Sciatic nerve (tissue), 2 donors: ENCODE measurements at places on chromosomes 16 and 17. TPM values are rescaled to one million over a fixed set of nuclear protein-coding genes. Genes with fewer than 3 reads are reported as not detected.

Gene RCVRN
- total RNA-seq, result 1.0 TPM

DNA sequence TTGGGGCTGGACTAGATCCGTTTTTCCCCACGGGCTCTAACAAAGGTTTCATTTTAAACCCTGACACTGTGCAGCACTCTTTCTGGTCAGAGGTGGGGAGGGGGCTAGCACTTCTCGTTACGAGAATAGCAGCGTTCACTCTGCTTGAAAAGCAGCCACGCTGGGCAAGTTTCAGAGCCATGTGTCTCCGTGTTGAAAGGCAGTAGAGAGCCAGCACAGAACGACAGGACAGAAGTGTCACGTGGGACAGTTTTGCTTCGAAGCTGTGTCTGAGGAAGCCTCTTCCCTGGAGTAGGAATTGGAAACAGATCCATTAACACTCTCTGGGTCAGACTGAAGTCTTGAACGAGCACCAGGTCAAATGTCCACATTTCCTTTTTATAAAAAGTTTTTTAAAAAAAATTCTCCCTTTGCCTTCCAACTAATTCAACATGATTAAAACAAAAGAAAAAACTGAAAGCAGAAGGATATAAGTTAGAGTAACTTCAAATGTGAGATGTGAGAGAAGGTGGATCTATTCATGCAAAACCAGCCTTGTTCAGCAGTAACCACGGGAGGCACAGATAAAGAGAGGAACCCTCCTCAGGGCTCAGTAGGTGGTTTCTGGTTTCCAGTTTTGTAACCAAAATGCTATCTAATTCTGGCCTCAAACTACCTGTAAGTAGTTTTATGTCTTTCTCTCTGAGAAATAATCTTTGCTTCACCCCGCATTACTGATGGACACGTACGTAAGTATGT is 65.0 kb downstream of the SMG6 start:
- DNase-seq, result no peak

Gene TMEM114
- total RNA-seq, result not detected

DNA sequence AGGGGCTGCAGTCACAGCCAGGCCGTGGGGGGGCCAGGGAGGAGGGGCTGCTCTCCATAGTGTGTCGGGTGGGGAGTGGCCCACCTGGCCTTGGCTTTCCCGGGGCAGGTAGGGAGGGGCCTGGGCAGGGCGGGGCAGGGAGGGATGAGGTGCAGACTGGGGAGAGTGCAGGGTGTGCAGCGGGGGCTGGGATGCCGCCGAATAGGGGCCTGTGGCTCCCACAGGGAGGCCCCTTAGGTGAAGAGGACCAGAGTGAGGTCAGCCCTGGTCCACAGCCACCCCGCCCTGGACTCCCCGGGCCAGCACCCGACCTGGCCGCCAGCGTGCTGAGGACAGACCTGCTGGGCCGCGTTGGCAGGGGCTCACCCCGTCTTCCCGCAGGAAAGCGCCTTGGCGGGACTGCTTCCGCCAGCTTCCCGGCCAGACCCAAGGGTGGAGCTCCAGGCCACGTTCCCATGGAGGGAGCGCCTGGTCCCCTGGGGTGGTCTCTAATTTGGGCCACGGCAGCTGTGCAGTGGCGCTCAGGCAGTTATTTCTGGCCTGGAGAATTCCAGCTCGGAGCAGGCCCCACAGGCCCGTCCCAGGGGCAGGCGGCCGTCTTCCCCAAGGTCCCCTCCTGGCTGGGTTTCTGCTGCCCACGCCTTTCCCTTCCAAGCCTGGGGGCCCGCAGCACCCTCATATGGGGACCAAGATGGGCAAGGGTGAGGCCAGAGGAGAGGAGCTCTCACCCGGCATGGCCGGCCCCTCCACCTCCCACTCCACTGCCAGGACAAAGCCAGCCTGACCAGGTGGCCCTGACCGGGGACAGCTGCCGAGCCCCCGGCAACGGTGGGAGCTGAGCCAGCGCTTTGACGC is 27.9 kb downstream of the CACNA1H start:
- DNase-seq, result no peak

DNA sequence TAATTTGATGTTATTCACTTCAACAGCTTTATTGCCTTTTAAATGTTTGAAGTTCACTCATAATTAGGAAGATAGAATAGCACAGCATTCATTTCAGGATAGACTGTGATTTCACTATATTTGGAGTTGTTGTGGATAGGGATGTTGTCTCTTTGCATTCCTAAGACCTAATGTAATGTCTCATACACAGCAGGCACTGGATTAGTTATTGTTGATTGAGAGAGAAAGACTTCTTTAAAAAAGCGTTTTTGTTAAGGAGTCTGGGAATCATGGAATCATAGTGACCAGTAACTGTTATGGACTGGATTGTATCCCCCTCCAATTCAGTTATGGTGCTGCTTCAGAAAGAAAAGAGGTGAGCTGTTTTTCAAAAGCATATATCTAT is 122.0 kb downstream of the USP22 start:
- no peak for DNase-seq

Gene PROCA1
- 7.6 TPM for total RNA-seq

DNA sequence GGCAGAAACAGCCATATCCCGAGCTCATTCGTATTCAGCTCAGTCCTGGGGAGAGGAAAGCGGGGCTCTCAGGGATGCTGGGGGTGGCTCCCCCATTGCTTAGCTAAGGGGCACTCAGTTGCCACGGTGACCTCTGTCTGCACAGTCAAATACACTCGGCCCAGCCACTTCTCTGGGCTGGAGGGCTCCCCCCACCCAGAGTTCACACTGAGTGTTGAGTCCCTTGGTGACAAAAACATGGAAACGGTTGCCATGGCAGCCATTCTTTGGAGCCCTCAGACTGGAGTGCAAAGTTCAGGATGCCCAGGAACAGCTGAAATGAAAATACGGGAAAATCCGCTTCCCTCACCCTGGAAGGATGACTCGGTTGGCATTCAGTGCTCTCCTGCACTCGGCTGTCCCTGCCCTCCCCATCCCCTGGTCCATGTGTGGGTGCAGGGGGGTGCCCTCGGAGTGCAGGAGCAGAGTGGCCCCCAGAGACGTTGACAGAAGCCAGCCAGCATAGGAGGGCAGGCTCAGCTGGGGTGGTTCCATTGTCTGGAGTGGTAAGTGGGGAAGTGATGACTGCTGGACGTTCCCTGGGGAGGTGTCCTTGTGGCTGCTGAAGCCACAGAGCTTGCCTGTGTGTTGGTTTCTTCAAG is 216.5 kb downstream of the NTN1 start:
- no peak for DNase-seq

DNA sequence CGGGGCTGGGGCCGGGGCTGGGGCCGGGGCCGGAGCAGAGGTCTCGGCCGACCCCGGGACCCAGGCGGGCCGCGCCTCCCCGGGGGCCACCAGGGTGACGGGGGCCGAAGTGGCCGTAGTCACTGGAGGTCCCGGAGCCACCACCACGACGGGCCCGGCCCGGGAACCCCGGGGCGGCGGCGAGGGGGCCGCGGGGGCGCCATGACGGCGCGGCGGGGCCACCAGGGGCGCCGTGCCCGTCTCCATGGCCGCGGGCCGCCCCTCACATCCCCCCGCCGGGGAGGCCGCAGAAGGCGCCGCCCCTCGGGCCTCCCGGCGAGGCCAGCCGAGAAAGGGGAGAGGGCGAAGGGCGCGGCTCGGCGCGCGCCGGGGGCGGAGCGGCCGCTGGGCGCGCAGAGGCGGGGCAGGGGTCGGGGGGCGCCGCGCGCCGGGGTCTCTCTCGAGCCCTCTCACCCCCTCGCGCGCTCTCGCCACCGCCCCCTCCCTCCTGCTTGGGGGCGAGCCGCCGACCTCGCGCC is 297 bp downstream of the TBC1D10B start:
- no peak for DNase-seq

DNA sequence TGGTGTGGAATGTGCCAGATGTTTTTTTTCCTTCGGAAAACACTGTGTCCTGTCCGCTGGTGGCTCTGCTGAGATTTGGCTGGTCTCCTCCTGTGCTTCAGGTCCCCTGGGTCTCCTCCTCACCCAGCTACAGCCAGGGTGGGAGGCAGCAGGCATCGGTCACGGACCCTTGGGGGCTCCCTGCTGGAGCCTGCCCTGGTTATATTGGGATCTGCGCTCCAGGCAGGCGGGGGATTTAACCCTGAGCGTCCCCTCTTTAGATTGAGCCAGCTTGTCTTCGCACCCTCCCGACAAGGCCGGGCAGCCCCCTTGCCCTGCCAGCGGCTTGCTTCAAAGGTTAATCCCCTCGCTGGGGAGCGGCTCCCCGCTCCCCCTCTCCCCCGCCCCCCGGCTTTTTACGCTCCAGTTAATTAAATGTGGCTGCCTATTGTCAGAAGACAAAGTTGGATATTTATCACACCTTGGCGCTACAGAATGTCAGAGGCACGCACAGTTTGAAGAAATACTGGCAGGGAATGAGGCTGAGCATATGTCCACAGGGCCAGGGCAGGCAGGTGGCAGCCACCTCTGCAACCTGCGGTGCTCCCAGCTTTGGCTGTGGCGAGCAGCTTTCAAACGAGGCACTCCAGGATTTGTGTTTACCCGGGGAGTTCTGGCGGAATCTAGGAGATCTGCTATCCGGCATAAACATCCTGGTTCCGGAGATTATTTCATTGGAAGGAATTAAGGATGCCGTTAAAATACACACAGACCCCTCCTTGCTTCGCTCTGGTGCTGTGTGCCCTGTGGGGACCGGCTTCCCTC is 38.2 kb upstream of the GSE1 start:
- no peak for DNase-seq

DNA sequence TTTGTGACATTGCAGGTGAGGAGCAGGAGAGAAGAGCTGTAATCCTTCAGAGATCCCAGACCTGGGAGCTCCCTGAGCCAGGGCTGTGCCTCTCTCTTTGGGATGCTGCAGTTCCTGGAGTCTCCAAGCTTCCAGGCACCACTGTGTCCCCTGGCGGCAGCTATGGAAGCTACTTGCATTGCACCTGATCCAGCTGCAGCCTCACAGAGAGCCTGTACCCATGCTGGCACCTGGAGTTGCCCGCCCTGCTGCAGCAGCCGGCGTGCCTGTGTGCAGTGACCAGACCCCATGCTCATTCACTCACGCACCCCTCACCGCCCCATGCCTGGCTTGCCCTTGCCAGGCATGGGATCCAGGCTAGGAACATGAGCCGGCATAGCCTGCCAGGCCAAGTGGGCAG is 51.8 kb upstream of the MED9 start:
- peak; percentile 46 for DNase-seq

DNA sequence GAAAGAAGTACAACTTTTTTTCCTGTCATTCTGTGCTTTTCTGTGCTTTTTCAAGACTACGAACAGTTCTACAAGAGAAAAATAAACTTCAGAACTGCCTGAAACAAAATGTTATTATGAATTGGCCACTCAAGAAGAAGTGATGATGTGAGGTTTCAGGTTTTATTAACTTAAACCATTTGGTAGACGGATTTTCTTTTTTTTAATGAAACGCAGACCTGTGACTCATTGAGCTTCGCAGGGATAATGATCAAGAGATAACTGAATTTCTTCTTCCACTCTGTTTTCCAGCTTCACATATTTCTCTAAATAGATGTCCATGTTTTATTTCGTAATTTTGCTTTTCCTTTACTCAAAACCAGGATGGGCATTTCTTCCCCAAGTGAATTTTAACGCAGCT is 32.7 kb downstream of the AIPL1 start:
- no peak for DNase-seq

- DNase-seq, result no peak
Measured at GRCh38 chr17:37142294-37142896, 193.6 kb downstream of the AATF start.

Gene C16orf89
- 44.3 TPM for total RNA-seq

DNA sequence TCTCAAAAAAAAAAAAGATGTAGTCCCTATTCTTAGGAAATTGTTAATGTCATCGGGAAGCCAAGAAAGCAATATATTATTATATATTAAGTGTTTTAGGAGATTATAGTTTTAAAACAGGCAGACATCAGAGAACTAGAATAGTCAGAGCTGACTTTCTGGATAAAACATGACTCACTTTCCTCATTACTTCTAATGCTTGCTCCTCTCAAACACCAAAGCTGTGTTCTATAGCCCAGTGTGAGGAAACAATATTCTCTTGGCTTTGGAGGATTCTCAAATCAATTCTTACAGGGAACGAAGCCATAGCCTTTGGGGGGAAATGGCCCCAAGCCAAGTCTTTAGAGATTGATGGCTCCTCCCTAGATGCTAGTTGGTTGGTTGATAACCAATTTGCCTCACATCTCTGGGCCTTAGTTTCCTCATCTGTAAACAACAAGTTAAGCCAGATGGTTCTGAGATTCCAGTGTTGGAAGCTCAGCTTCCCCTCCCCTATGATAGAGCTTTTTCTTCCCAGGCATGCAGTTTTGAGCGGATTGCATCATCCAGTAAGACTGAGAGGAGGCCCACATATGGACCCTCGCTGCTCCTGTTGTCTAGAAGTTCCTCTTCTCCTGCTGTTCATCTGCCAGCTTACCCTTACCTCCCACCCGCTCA is 12.4 kb downstream of the NMT1 start:
- no peak for DNase-seq

GRCh38 chr16:20099375-20099774 is 25.7 kb upstream of the GPR139 start:
- no peak for DNase-seq

GRCh38 chr17:47670064-47670463 is 20.3 kb downstream of the KPNB1 start:
- no peak for DNase-seq

Gene GDPD1
- 4.1 TPM for total RNA-seq

Gene TBC1D3H
- total RNA-seq, result not detected

Gene CCL18
- total RNA-seq, result 58.8 TPM

DNA sequence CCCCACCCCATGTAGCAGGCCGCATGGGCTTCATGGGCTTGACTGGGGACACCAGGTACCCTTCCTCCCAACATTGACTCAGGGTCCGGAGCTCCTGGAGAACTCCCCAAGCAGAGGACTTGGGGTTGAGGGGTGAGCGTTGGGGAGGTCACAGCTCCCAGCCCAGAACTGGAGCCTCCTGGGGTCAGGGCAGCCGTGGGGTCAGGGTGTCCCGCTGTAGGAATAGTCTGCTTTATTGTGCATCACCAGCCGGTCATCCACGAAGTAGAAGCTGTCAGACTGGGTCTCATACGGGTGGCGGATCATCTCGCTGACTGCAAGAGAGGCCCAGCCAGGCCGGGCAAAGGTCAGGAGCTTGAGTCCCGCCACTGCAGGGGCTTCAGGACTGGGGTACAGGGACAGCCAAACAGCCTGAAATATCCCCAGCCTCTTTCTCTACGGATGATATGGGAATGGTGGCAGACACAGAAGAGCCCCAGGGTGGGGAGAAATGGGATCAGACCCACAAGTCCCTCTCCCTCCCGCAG is 5.3 kb downstream of the UNC119 start:
- peak; percentile 41 for DNase-seq

Gene CFAP97D1
- not detected for total RNA-seq

DNA sequence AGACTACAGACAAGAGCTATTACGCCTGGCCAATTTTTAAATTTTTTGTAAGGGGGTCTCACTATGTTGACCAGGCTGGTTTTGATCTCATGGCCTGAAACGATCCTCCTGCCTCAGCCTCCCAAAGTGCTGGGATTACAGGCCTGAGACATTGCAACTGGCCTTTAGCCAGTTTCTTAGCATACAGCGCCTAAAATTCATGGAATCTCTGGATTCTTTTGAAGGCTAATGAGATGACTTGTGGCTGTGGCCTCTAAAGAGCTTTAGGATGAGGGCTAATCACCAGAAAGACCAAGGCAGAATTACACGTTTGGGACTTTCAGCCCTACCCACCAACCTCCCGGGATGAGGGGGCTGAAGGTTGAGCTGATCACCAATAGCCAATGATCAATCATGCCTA is 34.6 kb downstream of the AKAP10 start:
- no peak for DNase-seq

- DNase-seq, result no peak
Measured at GRCh38 chr16:10370096-10370726, 15.7 kb upstream of the ATF7IP2 start.

Gene TMEM88
- 18.5 TPM for total RNA-seq

Gene KATNB1
- total RNA-seq, result 14.7 TPM

Gene FSCN2
- 1.6 TPM for total RNA-seq
